ENCODE measurements at places on chromosomes 2 and 18.

DNA sequence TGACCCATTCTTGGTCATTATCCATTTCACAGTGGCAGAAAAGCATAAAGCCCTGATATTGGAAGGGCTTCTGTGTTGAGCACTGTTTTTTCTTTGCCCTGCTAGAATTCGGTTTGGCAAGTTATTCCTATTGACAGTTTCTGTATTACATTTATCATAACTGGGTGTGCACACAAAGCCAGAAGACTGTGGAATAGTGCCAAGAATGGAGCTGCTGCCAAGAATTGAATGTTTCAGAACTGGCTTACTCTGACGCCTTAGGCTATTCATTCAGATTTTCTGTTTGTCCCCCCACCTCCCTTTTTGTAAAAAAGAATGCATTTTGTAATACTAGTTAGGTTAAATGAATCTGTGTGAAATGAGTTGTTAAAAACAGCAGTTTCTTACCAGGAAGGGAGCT, 12.7 kb downstream of the KDM3A start:
- H3K4me3 ChIP-seq, result no peak overlapping the region
- H3K36me3 ChIP-seq, result peaks cover 49% of the 10 kb centered on the region
- no peaks in the 10 kb centered on the region for H3K4me1 ChIP-seq
- peak; percentile 57 for DNase-seq

DNA sequence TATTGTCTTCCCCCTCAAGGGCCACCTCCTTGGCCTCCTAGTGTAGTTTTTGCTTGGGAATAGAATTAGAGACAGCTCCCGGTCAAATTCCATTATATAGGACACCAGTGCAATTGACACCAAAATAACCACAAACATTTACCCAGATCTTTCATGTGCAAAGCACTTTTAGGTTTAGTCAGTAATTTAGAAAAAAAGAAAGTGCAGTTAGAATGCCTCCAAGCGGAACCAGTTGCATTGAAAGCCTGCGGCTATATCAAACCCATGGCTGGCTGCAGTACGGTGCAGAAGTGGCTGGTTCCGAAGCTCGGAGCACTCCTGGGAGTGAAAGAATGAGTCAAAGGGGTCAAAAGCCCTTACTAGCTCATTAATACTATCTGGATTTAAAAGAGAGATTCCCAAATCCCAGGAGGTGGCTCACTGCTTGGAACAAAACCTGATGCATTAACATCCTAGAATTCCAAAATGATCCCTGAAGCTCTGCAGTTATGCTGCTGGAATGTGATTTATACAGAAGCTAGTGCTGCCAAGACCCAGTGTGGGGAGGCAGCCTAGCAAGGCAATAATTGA, 432.2 kb upstream of the KLHL29 start:
- H3K27ac ChIP-seq, result no peak overlapping the region
- no peaks in the 10 kb centered on the region for H3K36me3 ChIP-seq
- H3K4me1 ChIP-seq, result no peaks in the 10 kb centered on the region
- no peaks in the 10 kb centered on the region for H3K27me3 ChIP-seq
- no peak for DNase-seq
- no peak overlapping the region for H3K4me3 ChIP-seq

DNA sequence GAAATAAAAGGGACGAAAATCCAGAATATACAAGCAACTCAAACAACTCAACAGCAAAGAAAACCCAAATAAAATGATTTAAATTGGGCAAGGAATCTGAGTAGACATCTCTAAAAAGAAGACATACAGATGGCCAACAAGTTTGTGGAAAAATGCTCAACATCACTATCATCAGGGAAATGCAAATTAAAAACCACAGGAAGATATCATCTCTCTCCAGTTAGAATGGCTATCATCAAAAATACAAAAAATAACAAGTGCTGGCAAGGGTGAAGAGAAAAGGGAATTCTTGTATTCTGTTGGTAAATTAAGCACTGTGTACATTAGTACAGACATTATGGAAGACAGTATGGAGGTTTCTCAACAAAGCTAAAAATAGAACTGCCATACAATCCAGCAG, 80.0 kb downstream of the RAB31 start:
- no peak for DNase-seq
- H3K4me1 ChIP-seq, result 0 out of 2 replicates have a peak, but pooled peaks cover 2% of the 10 kb centered on the region
- no peak overlapping the region for H3K27ac ChIP-seq
- no peak overlapping the region for H3K4me3 ChIP-seq
- H3K36me3 ChIP-seq, result no peaks in the 10 kb centered on the region

- peak; percentile 18 for DNase-seq
- H3K27ac ChIP-seq, result no peak overlapping the region
- no peak overlapping the region for H3K4me3 ChIP-seq
- H3K4me1 ChIP-seq, result peaks cover 2% of the 10 kb centered on the region
Observed at GRCh38 chr2:191114403-191114886, 36.3 kb downstream of the STAT4 start.
